CD4-positive, alpha-beta T cell treated with Interleukin-4 for 1 hour (primary cell): ENCODE measurements at places on chromosomes 3 and 15.

DNA sequence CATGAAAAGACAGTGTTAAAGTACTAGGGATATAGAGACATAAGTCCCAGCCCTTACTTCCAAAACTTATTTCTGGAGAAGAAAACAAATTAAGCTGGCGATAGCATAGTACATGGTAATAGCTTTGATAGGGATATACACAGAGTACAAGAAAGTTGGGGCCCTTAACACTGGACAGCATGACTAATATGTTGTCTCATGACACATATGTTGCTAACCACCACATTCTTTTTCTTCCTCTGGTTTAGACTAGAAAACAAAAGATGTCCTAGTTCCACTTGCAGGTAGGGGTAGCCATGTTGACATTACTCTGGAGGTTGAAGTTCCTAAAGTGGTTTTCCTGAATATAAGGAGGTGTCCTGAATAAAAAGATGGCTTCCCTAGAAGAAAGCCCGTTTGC is 75.3 kb downstream of the RFX7 start:
- DNase-seq = no peak

- DNase-seq = no peak
These were observed 33.2 kb downstream of the BMF start for GRCh38 chr15:40075298-40076044.

DNA sequence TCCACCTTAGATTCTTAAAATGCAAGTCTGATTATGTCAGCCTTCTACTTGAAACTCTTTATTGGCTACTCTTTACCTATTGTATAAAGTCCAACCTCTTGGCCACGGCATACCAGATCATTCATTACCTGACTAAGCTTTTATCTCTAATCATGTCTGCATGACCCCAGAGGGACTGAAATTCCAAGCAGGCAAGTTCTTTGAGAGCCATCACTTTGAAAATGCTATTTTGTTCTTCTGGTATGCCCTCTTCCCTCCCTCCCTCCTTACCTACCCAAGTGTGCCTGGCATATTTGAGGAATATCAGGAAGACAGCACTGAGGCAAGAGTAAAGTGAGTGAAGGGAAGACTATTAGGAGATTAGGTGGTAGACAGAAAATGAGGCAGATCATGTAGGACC is 57.5 kb downstream of the KCNMB2 start:
- DNase-seq = no peak

- no peak for DNase-seq
These were observed 52.4 kb upstream of the CACNA2D3 start for GRCh38 chr3:54069961-54070360.

DNA sequence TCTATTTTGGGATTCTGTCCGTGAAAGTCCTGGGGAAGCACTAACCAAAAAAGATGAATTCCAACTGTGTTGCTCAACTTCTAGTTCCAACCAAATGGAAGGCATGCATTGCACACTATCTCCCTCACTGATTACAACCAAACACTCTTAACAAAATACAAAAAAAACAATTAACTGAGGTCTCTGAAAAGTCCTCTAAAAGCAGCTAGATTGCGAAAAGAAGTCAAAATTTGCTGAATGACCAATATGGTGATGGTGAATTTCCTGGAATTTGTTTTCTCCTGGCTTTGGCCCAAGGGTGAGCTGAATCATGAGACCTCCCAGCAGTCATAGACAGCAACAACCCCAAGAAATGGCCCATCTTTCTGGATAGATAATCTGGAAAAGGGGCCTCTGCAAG is 28.3 kb downstream of the CYP19A1 start:
- no peak for DNase-seq

DNA sequence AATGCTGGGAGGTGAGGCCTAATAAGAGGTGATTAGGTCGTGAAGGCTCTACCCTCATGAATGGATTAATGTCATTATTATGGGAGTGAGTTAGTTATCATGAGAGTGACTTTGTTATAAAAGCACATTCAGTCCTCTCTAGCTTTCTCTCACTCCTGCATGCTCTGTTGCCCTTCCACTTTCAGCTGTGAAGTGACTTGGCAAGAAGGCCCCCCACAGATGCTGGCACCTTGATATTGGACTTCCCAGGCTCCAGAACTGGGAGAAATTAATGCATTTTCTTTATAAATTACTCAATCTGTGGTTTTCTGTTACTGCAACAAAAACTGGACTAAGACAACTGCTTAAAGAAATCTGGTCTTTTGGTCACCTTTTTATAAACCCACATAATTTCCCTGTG is 144.3 kb downstream of the FBN1 start:
- no peak for DNase-seq
